Suprapubic skin (tissue), 4 donors: ENCODE measurements at places on chromosomes 12 and 14.

DNA sequence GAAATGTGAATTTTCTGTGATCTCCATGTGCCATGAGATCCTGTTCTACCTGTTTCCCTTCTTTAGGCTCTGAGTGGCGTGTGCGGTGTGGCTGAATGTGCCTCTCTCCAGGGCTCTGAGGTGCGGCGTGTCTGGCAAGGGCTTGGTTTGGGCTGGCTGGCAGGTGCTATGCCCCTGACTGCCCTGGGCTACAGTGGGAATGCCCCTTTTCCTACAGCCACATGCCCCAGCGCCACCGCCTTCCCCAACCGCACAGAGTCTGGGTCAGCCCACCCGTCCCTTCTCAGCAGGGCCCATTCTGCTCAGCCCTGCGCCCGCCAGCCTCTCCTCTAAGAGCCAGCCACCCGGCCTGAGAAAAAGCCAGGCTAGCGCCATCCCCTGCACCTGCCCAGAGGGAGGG, 24.7 kb downstream of the BTBD6 start:
- no peak for DNase-seq

GRCh38 chr14:89941830-89942377, 12.6 kb downstream of the EFCAB11 start:
- no peak for DNase-seq

- no peak for DNase-seq
Observed at GRCh38 chr14:54617467-54617866, 50.5 kb downstream of the SAMD4A start.

DNA sequence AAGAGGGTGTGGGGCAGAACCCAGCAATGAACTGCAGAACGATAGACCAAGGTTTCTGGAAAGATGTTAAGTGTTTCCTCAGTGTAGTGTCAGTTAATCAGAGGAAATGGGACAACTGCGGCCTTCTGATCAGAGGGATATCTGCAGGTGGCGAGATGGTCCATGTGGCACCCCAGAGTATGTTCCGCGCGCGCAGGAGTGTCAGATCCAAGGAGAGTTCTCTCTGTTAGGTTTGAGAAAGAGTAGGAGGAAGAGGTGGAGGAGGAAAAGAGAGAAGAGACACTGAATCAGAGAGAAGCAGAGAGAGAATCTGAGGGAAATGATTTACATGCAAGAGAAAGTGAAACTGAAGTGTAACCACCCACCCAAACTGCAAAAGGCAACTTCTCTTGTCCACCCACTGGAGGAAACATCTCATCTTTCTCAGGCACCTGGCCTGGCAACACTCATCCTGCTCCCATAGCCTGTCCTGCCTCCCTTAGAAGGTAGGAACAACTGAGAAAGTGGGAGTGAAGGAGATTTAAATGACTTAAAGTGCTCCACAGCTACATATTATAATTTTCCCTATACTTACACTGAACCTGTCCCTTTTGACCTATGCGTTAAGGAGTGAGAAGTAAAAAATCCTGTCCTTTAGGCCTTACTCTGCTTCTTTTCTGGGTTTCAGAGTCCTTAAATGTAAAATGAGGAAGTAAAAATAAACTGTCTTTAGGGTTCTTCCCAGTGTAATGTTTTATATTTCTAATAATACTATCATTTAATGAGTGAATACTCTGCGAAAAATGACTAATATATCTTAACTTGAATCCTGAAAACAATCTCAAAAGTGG, 6.8 kb upstream of the TESPA1 start:
- no peak for DNase-seq

DNA sequence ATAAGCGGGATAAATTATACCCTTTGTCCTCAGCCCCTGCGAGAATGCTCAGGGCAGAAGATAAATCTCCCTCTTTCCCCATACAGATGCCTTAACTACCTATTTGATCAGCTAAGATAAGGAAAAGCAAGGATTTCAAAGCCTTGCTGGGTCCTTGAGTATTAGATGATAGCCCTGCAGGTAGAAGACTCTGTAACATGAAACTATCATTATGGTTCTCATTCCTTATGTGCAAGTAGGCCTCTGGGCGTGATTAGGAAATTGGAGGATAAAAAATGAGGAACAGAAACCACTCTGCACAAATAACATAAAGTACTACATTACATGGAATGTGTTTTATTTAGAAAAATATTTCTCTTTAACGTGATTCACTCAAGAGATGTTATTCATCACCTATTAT, 14.5 kb upstream of the WDR89 start:
- no peak for DNase-seq

- DNase-seq: no peak
Observed at GRCh38 chr14:84826294-84826693, 703.6 kb upstream of the FLRT2 start.

DNA sequence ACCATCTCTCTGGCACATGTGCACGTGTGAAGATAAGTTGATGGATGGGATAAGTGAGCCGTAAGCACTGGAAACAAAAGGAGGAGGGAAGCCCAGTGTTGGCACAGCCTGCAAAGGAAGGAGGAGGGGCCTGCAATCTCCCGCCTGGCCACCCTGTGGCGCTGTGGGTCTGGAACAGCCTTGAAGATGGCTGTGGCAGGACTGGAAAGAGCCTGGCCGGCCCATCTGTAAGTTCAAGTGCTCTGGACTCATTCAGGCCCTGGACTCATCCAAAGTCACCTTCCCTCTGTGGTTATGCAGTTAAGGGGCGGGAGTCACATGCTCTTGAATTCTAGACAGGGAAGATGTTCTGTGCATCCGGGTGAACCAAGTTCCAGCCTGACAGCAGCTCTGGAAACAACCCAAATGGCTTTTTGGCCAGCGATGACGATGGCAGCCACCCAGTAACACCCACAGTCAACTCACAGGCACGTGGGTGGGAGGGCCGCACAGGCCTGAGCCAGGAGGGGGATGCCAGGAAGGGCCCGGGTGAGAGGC, 50.4 kb downstream of the CHGA start:
- DNase-seq: peak; percentile 87

- DNase-seq: no peak
Observed at GRCh38 chr12:45232756-45233372, 17.0 kb downstream of the ANO6 start.

DNA sequence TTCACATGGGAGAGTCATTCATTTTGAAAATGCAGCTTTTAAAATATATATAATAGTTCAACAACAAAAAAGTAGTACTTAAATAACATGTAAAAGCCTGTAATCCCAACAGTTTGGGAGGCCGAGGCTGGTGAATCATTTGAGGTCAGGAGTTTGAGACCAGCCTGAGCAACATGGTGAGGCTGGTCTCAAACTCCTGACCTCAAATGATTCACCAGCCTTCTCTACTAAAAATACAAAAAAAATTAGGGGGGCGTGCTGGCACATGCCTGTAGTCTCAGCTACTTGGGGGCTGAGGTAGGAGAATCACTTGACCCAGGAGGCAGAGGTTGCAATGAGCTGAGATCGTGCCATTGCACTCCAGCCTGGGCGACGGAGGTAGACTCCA, 256.3 kb upstream of the RGS6 start:
- no peak for DNase-seq

DNA sequence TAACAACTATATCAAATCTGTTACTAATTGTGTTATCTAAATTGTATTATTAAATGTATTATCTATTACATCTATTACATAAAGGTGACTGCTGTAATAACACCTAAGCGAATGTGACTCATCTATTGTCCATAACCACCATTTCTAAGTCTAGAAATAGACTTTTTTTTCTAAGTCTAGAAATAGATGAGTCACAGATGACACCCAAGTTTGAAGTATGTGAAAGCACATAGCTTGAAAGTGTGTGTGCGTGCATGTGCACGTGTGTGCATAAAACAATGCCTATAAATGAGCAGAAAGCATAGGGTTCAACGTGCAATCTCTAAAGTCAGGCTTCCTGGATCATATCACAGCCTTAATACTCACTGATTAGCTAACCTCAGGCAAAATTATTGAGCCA, 451.3 kb upstream of the USP15 start:
- DNase-seq: no peak

DNA sequence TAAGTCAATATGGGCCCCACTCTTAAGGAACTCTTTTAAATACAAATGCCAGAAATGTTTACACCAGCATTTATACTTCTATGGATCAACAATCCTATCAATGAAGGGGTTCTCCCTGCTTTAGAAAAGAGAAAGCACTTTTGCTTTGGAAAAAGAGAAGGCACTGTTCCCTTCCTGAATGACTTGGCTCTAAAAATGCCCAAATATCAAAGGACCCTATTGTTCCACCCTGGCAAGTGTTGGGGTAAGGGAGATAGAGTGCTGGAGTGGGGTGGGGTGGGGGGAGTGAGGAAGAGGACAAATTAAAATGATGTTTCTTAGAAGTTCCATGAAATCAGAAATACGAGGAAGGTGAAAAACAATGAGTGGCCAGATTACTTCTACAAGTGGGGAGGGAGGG, 131.6 kb upstream of the GRIN2B start:
- no peak for DNase-seq

- no peak for DNase-seq
Observed at GRCh38 chr14:99756796-99757195, 36.4 kb upstream of the EML1 start.

DNA sequence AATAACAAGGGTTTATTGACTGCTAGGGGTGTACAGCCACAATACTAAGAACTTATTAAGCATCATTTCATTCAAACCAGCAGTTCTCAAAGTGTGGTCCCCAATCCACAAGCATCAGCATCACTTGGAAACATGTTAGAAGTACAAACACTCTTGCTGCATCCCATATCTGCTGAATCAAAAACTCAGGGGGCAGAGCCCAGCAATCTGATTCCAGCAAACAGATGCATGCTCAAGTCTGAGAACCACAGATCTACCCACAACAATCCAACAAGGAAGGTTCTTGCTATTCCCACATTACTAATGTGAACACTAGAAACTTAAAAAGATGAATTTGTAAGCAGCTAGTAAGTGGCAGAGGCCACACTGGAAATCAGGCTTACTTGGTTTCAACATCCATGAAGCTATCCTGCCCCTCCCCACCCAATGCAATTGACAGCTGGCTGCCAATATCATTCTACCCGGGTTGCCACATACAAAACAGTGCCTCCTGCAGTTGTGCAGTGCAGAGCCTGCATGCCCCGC, 6.2 kb downstream of the KRT77 start:
- DNase-seq: no peak

DNA sequence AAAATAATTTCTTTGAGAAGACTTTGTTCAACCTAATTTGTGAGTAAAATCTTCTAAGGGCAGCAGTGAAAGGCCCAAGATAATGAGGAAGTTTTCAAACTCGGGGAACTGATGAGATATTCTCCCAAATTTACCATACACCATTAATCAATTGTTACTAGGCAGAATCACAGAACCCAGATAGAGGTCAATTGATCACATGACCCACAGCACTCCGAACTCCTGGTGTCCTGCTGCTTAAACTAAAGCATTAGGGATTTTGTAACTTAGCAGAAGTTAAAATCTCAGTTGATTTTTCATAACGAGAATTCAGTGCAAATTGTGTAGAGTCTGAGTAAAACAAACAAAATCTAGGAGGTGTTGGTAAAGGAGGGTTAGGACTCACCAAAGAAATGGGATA, 207.8 kb downstream of the C12orf42 start:
- DNase-seq: no peak

DNA sequence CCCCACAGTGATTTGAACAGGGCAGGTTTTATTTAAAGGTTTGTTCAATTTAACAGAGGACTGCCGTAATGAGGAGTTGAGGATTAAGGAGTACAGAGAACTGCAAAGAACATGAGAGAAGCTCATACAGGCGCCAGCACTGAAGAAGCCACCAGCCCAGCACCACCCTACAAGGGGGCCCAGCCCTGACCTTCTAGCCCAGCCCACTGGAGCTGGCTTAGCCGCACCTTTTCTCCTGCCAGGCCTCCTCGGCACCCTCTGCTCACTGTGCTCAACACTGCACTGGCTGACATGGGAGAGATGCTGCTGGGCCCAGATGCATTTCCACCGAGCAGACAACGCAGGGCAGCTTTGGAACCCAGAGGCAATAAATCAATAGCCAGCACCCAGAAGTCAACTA, 36.5 kb upstream of the SFSWAP start:
- peak; percentile 53 for DNase-seq

GRCh38 chr14:38524636-38525509, 269.0 kb upstream of the CLEC14A start:
- no peak for DNase-seq

- DNase-seq: no peak
Observed at GRCh38 chr12:45331552-45331951, 115.7 kb downstream of the ANO6 start.

DNA sequence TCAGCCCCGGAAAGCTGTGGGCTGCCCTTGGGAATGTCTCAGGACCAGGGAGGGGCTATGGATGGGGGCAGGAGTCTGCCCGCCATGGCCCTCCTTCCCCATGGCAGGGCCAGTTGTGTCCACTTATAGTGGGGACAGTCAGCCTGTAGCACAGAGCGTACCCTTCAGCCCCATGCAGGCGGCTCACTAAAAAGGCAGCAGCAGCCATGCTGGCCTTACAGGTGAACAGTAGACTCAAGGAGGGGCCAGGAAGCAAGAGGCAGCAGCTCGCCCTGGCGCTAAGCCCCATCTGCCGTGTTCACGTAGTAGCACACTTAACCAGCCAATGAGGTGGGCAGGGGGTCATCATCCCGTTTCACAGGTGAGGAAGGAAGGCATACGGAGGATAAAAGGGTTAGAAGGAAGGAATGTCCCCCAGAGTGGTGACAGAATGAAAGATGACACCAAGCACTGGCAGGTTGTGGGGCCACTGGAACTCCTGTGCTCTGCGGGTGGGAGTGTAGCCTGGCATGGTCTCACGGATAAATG, 52.7 kb downstream of the FAM222A start:
- peak; percentile 69 for DNase-seq

DNA sequence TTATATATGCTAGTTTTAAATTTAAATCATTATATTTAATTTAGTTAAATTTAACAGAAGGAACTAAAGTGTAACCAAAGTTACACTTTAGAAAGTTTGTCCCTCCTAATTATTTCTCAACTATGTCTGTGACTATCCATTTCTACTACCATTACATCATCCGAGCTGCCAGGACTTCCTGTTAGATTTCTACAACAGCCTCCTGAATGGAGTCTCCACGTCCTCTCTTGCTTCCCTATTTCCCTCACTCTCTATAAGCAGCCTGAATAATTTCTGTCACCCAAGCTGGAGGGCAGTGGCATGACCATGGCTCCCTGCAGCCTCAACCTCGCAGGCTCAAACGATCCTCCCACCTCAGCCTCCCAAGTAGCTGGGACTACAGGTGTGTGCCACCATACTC, 84.1 kb downstream of the TTC7B start:
- DNase-seq: no peak

GRCh38 chr14:90603841-90604240, 207.0 kb downstream of the CALM1 start:
- DNase-seq: no peak

GRCh38 chr12:124149287-124149686, 145.6 kb upstream of the RFLNA start:
- no peak for DNase-seq
